ENCODE measurements at places on chromosomes 5 and 9.

DNA sequence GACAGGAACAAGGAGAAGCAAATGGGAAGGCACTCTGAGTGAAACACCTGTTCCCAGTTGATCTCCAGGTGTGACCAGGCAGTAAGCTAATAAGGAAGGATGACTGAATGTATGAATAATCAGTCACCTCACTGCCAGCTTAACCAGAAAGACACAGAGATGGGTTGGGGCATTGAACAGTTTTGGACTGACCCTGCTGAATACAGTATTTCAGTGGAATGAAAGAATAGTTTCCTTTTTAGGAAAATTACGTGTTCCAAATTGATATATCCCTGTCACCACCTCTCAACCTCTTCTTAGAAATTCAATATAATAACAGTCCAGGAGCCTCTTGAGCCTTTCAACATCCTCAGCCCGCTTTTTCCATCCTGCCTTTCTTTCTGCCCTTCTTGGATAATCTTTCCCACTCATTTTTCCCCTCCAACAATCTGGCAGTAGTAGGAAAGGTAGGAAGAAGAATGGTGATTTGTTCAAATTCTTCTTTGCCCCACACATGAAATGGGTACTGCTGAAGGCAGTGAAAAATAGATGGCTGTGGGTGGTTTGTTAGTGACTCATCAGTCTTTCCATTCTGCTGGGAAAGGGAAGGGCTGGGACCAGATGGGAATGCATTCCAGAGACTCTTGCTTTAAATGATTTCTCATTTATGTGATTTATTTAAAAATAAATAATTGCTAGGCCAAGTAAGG is 117.9 kb downstream of the ZSWIM6 start:
- DNase-seq, result no peak

- no peak for DNase-seq
Observed at GRCh38 chr5:32503261-32503660, 58.7 kb upstream of the ZFR start.

DNA sequence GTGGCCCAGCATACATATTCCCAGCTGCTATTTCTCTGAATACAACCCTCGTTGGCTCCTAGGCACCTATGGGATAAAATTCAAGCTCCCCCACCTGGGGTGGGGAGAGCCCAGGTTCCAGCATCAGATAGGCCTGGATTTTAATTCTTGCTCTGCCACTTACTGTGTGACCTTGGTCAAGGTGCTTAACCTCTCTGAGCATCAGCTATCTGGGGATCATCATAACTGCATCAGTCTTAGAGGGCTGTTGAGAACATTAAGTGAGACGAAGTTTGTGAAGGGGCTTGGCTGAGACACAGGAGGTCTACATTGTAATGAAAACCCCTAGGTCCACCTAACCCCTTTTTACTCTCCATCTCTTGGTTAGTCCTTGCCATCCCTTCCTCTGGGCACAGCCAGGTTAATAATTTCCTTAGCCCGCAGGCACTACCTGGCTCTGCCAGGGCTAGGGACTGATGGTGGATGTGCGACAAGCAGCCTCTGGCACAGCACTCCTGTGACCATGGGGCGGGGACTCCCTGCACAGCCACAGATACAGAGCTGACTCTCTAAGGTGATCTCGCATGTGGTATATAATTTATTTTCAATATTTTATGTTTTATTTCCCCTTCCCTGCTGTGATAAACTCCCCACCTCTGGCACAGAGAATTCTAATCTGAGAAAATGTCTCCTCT is 68.7 kb downstream of the CRB2 start:
- no peak for DNase-seq

GRCh38 chr5:55888205-55888604 is 37.0 kb downstream of the IL31RA start:
- DNase-seq, result no peak

- no peak for DNase-seq
Observed at GRCh38 chr5:89275066-89275855, 392.3 kb upstream of the MEF2C start.

GRCh38 chr9:73539881-73540390 is 388.3 kb downstream of the ANXA1 start:
- DNase-seq, result no peak

- no peak for DNase-seq
Observed at GRCh38 chr5:135891791-135892190, 3.9 kb downstream of the IL9 start.
